Kidney epithelial cell (primary cell): ENCODE measurements at places on chromosomes 4 and X. TPM values are rescaled to one million over a fixed set of nuclear protein-coding genes. Genes with fewer than 3 reads are reported as not detected.

Gene ZNF595
- 5.9 and 6.4 TPM in 2 replicates for total RNA-seq

Gene CT45A2
- total RNA-seq: not detected in 2 replicates

Gene AMTN
- total RNA-seq: 0.21 TPM in 1 of 2 replicates, not detected in the other

Gene RIBC1
- 0.38 and 0.41 TPM in 2 replicates for total RNA-seq

Gene SLC25A43
- 5.6 and 9.8 TPM in 2 replicates for total RNA-seq

Gene PABPC1L2A
- not detected in 2 replicates for total RNA-seq

Gene INTU
- total RNA-seq: 5.7 and 6.4 TPM in 2 replicates

Gene ARAP2
- 8.3 and 14.4 TPM in 2 replicates for total RNA-seq

Gene BEND2
- not detected in 2 replicates for total RNA-seq

Gene TMEM144
- 8.4 and 12.2 TPM in 2 replicates for total RNA-seq

Gene PAGE5
- not detected in 2 replicates for total RNA-seq

- no peak for DNase-seq
Measured at GRCh38 chr4:31445526-31445925, 725.4 kb downstream of the PCDH7 start.

DNA sequence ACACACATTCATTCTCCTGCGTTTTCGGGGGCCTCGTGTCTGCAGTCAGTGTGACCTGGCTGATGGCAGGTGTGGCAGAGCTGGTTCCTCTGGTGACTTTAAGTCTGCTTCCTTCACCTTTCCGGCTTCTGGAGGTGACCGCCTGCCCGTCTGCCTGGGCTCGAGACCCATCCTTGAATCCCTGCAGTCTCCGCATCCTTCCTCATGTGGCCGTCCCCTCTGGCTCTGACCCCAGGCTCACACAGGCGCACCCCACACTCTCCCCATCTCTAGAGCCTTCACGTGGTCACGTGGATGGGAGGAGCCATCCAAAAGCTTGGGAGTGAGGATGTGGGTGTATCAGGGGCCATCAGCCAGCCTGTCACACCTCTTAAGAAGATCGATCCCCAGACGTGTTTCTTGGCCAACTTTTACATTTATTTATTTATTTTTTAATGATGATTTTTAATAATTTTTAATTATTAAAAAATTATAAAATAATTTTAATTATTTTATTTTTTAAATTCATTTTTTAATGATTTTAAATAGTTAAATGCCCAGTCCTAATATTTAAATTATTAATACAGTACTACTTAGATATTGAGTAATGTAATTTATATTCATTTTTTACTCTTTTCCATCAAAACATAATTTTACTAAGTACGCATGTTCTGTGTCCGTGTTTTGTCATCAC, 20.9 kb downstream of the RGS12 start:
- no peak for DNase-seq

GRCh38 chr4:20554134-20554533, 146.1 kb upstream of the PACRGL start:
- DNase-seq: no peak

DNA sequence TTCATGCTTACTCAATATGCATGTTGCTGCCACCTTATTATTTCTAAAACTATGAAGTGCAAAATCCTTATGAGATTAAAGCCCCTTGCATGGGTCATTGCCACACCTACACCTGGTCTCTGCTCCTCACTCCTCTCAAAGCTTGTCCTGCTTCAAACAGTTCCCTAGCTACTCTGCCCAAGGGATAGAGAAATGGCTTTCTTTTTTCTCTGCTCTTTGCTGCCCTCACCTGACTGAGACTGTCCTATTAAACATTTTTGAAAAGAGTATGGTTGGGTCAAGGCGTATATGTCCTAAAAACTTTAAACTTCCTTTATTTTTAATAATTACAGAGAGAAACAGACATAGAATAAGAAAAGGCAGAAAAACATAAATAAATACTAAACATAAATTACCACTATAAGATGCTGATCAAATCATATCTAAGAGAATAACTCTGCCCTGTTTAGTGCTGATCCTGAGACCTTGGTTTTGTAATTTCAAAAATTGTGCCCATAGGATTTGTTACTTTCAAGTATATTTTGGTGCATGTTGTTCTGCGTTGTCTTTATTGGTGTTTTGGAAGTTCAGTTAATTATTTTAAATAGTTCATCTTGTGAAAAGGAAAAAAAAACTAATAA, 704.9 kb upstream of the PABPC4L start:
- no peak for DNase-seq

- DNase-seq: no peak
Measured at GRCh38 chrX:140298960-140299825, 205.7 kb downstream of the SOX3 start.

DNA sequence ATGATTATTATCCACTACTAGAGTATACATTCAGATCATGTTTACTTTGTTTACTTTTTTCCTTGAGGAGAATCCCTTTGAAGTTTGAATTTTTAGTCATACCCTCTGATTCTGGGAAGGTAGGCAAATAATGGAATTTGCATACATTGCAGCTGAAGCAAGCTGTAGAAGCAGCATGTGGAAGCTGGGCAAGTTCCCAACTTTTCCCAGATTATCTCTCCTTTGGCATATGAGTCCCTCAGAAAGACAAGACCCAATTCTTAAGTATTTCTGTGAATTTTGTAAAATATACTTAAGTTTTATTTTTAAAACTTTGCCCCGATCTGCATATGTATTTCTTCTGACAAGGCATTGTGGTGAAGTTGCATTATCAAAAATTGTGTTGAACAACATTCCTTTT, 94.9 kb downstream of the CNKSR2 start:
- DNase-seq: no peak

DNA sequence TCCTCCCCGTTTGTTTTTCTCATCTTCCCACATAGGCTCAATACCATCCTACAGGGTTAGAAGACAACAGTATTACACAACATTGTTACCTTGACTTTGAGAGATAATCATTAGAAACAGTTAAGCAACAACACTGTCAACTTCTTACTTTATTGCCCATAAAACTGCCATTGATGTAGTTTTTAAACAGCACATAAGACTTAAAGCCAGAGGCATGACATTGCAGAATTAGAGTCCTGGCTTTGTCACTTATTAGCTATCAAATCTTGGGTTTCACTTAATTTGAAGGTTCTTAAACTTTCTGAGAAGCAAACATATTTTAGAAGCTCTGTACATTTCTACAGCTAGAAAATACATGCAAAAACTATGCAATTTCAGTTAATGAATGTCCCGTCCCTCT, 41.8 kb downstream of the EIF4E start:
- DNase-seq: no peak

GRCh38 chr4:173747537-173748257, 217.7 kb upstream of the HAND2 start:
- no peak for DNase-seq

DNA sequence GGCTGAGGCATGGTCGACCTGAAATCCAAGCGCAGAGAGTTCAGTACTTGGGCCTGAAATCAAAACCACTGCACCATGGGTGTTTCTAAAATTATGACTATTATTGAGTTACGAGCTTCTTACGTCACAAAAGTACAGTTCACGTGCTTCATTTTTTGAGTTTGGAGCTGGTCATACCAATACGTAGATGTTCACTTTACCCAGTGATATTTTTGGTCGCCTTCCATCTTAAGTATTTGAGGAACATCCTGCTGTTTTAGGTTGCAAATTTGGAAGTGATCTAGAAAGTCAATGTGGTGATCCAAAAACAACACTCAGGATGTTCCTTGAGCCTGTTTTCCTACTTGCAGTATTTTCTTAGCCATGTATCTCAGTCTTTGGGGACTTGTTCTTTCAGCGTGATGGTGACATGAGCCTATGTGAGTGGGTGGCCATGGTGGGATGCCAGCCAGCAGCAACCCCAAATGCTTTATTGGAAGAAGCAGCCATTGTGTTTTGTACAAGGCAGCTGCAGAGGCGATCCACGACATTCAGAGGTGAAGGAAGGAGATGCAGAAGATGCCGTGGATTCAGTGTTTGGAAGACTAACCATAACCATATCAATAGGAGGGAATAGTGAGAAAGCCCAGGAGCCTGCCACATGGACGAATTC, 28.7 kb downstream of the LDB2 start:
- DNase-seq: no peak

GRCh38 chrX:23822841-23823240, 39.9 kb downstream of the SAT1 start:
- no peak for DNase-seq

- no peak for DNase-seq
Measured at GRCh38 chr4:119116925-119117900, 18.4 kb upstream of the MYOZ2 start.

- no peak for DNase-seq
Measured at GRCh38 chr4:146478009-146478408, 43.7 kb downstream of the SLC10A7 start.

GRCh38 chr4:38710053-38710452, 46.1 kb downstream of the KLF3 start:
- no peak for DNase-seq

DNA sequence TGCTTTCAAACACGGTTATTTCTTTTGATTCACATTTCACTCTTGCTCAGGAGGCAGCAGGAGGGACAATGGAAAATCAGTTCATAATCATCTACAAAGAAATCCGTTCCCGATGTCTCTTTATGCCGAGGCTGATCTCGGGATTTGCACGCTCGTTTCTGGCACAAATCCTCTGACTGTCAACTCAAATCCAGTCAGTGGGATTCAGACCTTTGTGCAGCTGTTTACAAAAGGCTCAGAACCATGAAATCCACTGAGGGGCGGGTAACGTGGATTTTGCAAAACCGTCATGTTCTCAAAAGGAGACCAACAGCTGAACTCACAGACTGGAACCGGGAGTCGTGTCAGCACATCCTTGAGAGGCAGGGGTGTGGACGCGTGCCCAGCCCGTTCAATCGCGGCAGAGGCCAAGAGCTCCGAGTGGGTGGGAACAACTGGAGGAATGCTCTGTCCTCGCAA, 46.4 kb downstream of the ACOX3 start:
- DNase-seq: no peak

GRCh38 chrX:47196098-47196497, 2.5 kb downstream of the UBA1 start:
- no peak for DNase-seq

DNA sequence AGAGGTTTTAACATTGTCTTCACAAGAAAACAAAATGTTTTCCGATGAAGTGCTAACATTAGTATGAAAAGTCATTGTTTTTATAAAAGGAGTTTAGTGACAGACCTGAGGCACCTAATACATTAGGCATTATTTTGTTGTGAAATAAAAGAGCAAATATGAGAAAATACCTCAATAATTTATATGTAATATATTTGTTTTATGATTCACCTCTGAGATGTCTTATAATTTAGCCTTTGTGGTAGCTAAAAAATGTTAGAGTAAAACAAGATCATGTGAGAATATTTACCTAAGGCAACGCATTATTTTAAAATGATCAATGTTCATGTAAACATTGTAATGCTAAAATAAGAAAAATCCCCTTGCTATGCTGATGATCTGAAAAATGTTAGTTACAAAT, 100.9 kb upstream of the WDFY3 start:
- DNase-seq: no peak

DNA sequence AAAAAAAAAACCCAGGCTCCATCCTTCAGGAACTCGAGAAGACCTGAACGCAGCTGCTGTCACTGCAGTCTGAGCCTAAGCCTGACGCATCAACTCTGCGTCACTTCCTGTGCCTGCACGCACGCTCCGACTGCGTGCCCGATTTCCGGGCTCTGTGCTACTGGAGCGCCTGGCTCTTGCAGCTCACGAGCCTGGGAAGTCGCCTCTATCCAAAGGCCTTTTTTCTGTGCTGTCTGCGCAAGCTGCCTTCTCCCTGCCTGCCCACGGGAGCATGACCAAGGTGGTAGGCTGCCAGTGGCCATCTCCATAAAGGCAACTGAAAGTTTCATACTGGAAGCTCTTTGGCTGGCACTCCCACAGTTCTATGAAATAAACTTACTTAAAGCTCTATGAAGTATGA, 9.9 kb upstream of the GASK1B start:
- no peak for DNase-seq

DNA sequence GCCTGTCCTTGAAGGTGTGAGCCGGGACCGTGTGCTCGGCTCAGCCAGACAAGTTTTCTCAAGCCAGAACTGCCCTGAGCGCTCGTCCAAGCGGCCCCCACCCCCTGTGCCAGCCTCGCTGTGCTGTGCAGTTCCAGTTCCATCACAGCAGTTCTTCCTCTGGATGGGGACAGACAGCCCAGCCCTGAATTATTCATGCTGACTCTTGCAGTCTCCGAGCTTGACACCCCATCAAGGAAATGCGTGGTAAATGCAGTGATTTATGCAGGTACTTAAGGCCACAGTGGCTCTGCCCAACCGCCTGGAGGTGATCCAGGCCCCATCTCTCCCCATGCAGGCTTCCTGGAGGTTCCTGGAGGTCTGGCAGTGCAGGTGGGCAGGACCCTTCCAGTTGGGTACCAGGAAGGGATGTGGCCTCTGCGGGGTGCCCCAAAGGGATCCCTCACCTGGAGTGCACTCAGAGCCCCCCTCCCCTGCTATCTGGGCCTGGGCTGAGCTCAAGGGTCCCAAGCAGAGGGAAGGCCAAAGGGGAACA, 44.8 kb upstream of the HMX1 start:
- DNase-seq: no peak

GRCh38 chr4:83019794-83020494, 9.3 kb upstream of the LIN54 start:
- DNase-seq: no peak

DNA sequence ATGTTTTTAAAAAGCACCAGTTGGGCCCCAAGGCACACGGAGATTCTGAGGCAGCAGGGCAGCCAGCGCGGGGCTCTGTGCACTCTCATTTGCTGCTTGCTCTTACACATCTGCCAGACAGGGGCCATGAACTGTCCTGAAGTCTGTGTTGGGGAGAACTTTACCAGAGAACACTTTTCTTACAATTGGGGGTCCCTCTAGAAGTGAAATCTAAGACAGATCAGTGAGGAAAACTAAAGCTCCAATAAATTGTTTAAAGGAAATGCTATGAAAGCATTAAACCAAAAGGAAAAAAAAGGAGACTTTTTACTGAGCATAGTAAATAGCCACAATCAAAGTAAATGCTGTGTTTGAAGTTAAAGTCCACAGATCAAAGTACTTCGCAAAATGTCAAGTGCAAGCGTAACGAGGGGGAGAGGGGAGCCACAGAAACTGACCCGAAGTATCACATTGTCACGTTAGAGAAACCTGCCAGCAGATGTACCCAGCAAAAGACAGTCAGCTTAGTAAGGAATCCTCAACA, 37.8 kb downstream of the SORBS2 start:
- DNase-seq: no peak

GRCh38 chr4:37130465-37130864, 114.1 kb upstream of the NWD2 start:
- DNase-seq: no peak

- no peak for DNase-seq
Measured at GRCh38 chr4:2093265-2093664, 34.1 kb downstream of the NAT8L start.

DNA sequence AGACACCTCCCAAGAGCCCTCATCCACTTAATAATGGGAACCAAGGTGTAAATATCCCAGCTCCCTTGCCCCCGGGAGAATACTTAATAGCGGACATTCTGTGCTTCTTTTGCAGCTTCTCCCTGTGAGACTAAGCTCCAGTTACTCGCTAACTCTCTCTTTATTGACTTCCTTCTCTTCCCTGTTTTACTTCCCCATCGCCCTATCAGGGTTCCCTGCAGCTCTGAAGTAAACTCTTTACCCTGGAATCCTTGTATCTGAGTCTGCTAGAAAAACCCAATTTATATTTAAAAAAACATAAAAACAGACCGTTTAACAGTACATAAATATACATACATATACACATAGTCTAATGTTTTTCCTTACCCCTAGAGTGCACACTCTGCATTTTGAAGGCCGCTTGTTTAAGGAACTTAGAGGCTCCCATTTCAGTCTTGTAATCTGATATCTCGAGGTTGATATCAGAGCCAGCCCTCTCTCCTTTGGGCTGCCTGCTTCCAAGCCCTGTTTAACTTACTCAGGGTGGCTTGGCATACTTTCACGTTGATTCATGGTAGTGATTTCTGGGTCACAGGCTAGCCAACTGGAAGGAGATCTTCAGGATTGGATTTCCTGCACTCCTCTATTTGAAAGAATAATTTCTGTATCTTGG, 177.4 kb upstream of the SCML1 start:
- DNase-seq: no peak
